Right lobe of liver (tissue), 6 donors: ENCODE measurements at places on chromosomes 16 and 17. TPM values are rescaled to one million over a fixed set of nuclear protein-coding genes. Genes with fewer than 3 reads are reported as not detected.
A peak's percentile ranks its signal among the peaks of the same experiment; 100 is the strongest.

The CCDC154 gene
- total RNA-seq = 1.7 TPM

- H3K4me1 ChIP-seq = no peaks in the 10 kb centered on the region
- H3K36me3 ChIP-seq = no peaks in the 10 kb centered on the region
- no peaks in the 10 kb centered on the region for H3K27me3 ChIP-seq
- no peak overlapping the region for H3K27ac ChIP-seq
These were observed 3.9 kb upstream of the SRCAP start for GRCh38 chr16:30694926-30695693.

The SPATA22 gene
- not detected for total RNA-seq

DNA sequence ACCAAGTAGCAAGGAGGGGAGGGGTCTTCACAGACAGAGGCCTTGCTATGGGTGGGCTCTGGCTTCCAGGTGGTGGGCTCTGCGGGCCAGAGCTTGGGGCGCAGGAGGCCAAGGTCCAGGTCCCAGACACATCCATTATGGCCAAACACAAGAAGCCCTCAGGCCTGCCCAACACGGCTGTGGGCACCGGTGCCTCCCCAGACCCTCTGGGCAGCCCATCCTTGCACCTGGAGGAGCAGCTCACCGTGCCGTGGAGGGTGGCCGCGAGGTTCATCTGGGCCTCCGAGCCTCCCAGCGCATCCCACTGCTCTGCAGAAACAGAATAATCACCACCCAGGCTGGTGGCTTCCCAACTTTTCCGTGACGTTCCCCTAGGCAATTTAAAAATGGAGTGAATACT lies 55.9 kb downstream of the TBC1D16 start:
- no peaks in the 10 kb centered on the region for H3K4me1 ChIP-seq
- H3K4me3 ChIP-seq = no peak overlapping the region
- H3K27me3 ChIP-seq = no peaks in the 10 kb centered on the region
- H3K27ac ChIP-seq = no peak overlapping the region
- no peaks in the 10 kb centered on the region for H3K36me3 ChIP-seq

DNA sequence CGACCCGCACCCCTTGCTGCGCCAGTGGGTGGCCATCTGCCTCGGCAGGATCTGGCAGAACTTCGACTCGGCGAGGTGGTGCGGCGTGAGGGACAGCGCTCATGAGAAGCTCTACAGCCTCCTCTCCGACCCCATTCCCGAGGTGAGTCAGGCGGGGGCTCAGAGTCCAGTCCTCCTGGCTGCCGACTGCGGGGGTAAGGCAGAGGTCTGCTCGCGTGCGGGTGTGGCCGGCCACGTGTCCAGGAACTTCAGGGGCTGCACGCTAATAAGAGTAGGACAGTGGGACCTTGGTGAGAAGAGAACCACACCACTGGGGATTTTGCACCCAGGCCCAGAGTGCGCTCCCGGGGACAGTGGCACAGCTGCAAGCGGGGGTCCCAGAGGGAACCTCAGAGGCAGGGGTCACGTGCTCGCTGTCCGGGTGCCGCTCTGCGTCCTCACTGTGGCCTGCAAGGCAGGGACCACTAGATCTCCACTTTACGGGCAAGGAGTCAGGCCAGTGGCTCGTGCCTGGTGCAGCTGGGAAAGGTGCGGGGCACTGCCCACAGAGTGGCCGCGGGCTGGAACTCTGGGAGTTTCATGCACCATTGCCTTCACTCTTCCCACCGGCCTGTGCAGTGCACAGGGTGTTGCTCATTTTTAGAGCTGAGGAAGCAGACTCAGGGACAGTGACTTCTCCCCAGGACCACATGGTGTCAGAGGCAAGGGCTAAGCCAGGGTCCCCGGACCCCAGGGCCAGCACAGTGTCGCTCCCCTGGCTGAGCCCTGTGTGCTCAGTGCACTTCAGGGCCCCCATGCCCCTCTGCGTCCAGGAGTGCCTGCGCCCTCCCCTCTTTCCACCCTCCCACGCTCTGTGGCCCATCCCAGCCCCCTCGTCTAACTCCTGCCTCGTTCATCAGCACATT lies 107.6 kb upstream of the CHMP6 start:
- no peak overlapping the region for H3K27ac ChIP-seq
- DNase-seq = no peak
- no peaks in the 10 kb centered on the region for H3K4me1 ChIP-seq
- no peaks in the 10 kb centered on the region for H3K27me3 ChIP-seq

GRCh38 chr16:19218581-19218980 lies 50.5 kb downstream of the SYT17 start:
- H3K27me3 ChIP-seq = no peaks in the 10 kb centered on the region
- H3K27ac ChIP-seq = no peak overlapping the region
- no peaks in the 10 kb centered on the region for H3K36me3 ChIP-seq

DNA sequence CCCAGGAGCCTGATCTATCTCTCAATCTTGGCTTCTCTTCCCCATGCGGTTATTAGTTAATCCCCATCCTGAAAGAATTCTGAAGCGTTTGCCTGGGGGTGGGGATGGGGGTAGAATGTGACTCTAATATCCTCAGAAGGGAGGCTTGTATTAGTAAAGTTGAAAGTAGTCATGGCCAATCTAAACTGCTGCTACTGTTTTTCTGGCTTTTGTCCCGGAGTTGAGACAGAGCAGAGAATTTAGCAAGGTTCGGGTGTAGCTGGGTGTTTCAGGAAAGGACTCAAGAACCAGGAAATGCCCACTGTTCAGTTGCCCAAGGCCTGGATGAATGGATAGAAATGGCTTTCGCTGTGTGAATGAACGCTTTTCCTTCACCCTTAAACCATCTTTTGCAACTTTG lies 17.6 kb upstream of the ITGAM start:
- H3K4me1 ChIP-seq = no peaks in the 10 kb centered on the region
- H3K27me3 ChIP-seq = no peaks in the 10 kb centered on the region
- no peak for DNase-seq
- H3K27ac ChIP-seq = no peak overlapping the region

- no peaks in the 10 kb centered on the region for H3K36me3 ChIP-seq
- H3K4me3 ChIP-seq = no peak overlapping the region
- H3K27ac ChIP-seq = no peak overlapping the region
- H3K27me3 ChIP-seq = no peaks in the 10 kb centered on the region
- no peaks in the 10 kb centered on the region for H3K4me1 ChIP-seq
These were observed 39.0 kb downstream of the EMP2 start for GRCh38 chr16:10541366-10541765.

The EVI2B gene
- total RNA-seq = 9.0 TPM

DNA sequence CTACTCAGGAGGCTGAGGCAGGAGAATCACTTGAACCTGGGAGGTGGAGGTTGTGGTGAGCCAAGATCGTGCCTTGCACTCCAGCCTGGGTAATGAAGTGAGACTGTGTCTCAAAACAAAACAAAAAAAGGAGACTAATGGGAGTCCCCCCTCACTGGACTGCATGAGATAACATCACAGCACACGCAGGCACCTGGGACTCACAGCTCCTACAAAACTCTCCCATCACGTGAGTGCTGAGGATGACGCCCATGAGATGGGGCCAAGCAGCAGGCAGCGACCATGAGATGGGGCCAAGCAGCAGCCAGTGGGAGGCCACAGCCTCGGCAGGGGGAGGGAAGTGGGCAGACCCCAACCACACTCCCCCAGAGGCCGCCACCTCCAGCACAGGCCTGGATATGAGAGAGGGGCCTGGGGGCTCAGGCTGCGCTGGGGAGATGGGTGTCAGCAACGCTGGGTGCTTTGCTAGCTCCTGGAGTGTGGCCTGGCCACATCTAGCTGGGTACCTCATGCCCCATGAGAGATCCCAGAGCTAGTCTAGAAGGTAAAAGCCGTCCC lies 15.4 kb downstream of the DNAAF8 start:
- H3K27ac ChIP-seq = no peak overlapping the region
- DNase-seq = no peak
- no peak overlapping the region for H3K4me3 ChIP-seq
- no peaks in the 10 kb centered on the region for H3K4me1 ChIP-seq

The CSF3 gene
- not detected for total RNA-seq

The KSR1 gene
- total RNA-seq = 9.8 TPM

GRCh38 chr16:28100810-28101532 lies 37.5 kb upstream of the GSG1L start:
- H3K36me3 ChIP-seq = peaks cover 11% of the 10 kb centered on the region
- no peaks in the 10 kb centered on the region for H3K27me3 ChIP-seq
- H3K27ac ChIP-seq = no peak overlapping the region
- no peak overlapping the region for H3K4me3 ChIP-seq
- no peak for DNase-seq
- no peaks in the 10 kb centered on the region for H3K4me1 ChIP-seq

GRCh38 chr16:6374821-6375220 lies 957.8 kb upstream of the RBFOX1 start:
- no peak for DNase-seq
- no peaks in the 10 kb centered on the region for H3K4me1 ChIP-seq
- no peak overlapping the region for H3K27ac ChIP-seq
- H3K4me3 ChIP-seq = no peak overlapping the region

- H3K36me3 ChIP-seq = no peaks in the 10 kb centered on the region
- no peak overlapping the region for H3K27ac ChIP-seq
These were observed 79.8 kb upstream of the TMEM97 start for GRCh38 chr17:28239271-28239624.

GRCh38 chr17:29240477-29240876 lies 6.2 kb upstream of the CRYBA1 start:
- no peaks in the 10 kb centered on the region for H3K36me3 ChIP-seq

GRCh38 chr17:69460963-69461922 lies 46.7 kb downstream of the MAP2K6 start:
- no peak for DNase-seq
- H3K4me1 ChIP-seq = no peaks in the 10 kb centered on the region
- H3K4me3 ChIP-seq = no peak overlapping the region
- no peaks in the 10 kb centered on the region for H3K27me3 ChIP-seq
- no peaks in the 10 kb centered on the region for H3K36me3 ChIP-seq

DNA sequence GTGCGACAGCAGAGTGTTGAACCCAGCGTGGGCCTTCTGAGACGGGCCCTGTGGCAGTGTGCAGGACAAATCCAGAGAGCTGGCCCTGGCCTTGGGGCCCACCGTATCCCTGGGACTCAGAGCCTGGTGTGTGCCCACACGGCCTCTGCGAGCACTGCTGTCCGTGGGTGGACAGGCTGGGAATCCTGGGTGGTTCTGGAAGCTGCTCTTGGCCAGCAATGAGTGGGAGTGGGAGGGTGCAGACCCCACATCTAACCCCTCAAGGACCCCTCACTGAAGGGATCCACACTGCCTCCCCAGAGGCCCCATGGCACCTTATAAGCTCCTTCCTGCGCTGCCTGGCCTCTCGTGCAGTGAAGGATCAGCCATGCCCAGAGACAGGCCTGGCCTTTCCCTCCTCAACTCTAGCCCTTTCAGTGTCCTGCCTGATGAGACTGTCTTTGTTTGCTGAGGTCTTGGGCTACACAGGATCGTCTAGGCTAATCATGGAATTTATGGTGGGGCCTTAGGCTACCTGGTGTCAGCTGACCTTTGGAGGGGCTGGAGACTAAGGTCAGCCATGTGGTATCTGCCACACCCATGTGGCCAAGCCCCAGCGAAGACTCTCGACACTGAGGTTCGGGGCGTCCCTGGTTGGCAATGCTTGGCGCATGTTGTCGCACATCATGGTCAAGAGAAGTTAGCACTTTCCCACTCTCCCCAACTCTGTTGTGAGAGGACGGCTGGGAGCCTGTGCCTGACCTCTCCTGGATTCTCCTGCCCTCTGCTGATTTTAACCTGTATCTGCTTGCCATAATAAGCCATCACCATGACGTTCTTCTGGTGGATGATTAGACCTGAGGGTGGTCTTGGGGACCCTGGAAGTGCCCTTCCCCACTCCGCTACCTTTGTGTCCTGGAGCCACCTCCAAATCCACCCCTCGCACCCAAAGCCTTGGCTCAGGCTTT lies 16.4 kb upstream of the GINS2 start:
- no peak overlapping the region for H3K4me3 ChIP-seq
- H3K36me3 ChIP-seq = no peaks in the 10 kb centered on the region
- no peaks in the 10 kb centered on the region for H3K27me3 ChIP-seq
- H3K27ac ChIP-seq = no peak overlapping the region
- DNase-seq = no peak

GRCh38 chr16:86886651-86887050 lies 308.3 kb downstream of the FOXL1 start:
- no peak overlapping the region for H3K27ac ChIP-seq
- no peaks in the 10 kb centered on the region for H3K27me3 ChIP-seq
- H3K4me1 ChIP-seq = no peaks in the 10 kb centered on the region
- DNase-seq = no peak
- H3K36me3 ChIP-seq = no peaks in the 10 kb centered on the region

GRCh38 chr17:82097184-82097918 lies 685 bp downstream of the FASN start:
- peak; percentile 54 for DNase-seq
- H3K4me3 ChIP-seq = peak overlapping the region; percentile 84
- peak overlapping the region; percentile 99 for H3K27ac ChIP-seq
- no peaks in the 10 kb centered on the region for H3K27me3 ChIP-seq
- H3K4me1 ChIP-seq = peaks cover 51% of the 10 kb centered on the region
- peaks cover 41% of the 10 kb centered on the region for H3K36me3 ChIP-seq

GRCh38 chr17:58231641-58232040 lies 6.7 kb upstream of the LPO start:
- no peak overlapping the region for H3K27ac ChIP-seq
- H3K4me3 ChIP-seq = no peak overlapping the region
- H3K27me3 ChIP-seq = no peaks in the 10 kb centered on the region
- H3K36me3 ChIP-seq = no peaks in the 10 kb centered on the region

- H3K4me1 ChIP-seq = no peaks in the 10 kb centered on the region
- H3K4me3 ChIP-seq = no peak overlapping the region
- no peak overlapping the region for H3K27ac ChIP-seq
- no peaks in the 10 kb centered on the region for H3K36me3 ChIP-seq
- DNase-seq = no peak
These were observed 6.9 kb downstream of the USP6 start for GRCh38 chr17:5122586-5123342.

- no peak overlapping the region for H3K27ac ChIP-seq
- no peak overlapping the region for H3K4me3 ChIP-seq
- no peaks in the 10 kb centered on the region for H3K36me3 ChIP-seq
- no peaks in the 10 kb centered on the region for H3K27me3 ChIP-seq
- no peak for DNase-seq
These were observed 21.0 kb upstream of the PITPNA start for GRCh38 chr17:1583556-1583955.

The NACA2 gene
- not detected for total RNA-seq

The GSPT1 gene
- 50.2 TPM for total RNA-seq

The MPO gene
- 0.26 TPM for total RNA-seq

The FBXO39 gene
- 0.49 TPM for total RNA-seq

The HS3ST2 gene
- not detected for total RNA-seq

GRCh38 chr17:63039342-63039741 lies 73.3 kb downstream of the TANC2 start:
- H3K4me1 ChIP-seq = no peaks in the 10 kb centered on the region
- H3K27me3 ChIP-seq = no peaks in the 10 kb centered on the region
- no peaks in the 10 kb centered on the region for H3K36me3 ChIP-seq
- DNase-seq = no peak

DNA sequence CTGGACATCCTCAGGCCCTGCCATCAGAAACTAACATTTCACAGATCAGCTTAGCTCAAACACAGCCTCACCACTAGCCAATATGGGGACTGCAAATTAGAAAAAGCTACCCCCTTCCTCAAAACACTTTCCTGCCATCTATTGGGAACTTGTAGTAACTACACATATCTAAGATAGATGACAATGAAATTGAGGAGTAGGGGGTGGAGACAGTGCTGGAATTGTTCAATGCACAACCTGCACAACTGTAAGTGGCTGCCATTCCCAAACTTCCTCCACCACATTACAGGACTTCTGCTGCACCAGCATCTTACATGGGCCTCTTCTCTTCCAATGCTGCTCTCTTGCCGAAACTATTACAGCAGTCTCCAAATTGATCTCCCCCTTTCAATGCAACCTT lies 21.9 kb downstream of the AIPL1 start:
- H3K4me1 ChIP-seq = no peaks in the 10 kb centered on the region
- H3K36me3 ChIP-seq = no peaks in the 10 kb centered on the region
- no peak overlapping the region for H3K27ac ChIP-seq
- no peak overlapping the region for H3K4me3 ChIP-seq
- no peak for DNase-seq
- H3K27me3 ChIP-seq = no peaks in the 10 kb centered on the region

The BANP gene
- total RNA-seq = 19.7 TPM
